ENCODE measurements at places on chromosomes 6 and 20.

- no peak for DNase-seq
Measured at GRCh38 chr6:140271759-140272377, 897.4 kb upstream of the CITED2 start.

DNA sequence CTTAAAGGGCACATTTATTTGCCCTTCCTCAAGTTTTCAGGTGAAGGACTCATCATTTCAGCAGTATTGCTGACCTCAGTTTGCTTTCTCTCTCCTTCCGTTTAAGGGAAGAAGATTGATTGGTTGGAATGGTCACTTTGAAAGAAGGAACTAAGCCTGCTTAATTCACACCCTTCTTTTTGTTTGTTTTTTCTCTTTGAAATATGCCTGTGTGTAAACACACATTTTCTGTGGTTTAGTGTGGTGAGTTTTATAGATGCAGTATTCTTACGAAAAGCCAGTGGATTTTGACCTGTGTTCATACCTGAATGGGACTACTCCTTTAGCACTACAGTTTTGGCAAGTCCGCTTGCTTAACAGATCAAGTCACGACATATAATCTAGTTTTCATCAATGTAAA lies 548.8 kb upstream of the EPHA7 start:
- no peak for DNase-seq

- no peak for DNase-seq
Measured at GRCh38 chr20:21291026-21291425, 12.1 kb upstream of the XRN2 start.

DNA sequence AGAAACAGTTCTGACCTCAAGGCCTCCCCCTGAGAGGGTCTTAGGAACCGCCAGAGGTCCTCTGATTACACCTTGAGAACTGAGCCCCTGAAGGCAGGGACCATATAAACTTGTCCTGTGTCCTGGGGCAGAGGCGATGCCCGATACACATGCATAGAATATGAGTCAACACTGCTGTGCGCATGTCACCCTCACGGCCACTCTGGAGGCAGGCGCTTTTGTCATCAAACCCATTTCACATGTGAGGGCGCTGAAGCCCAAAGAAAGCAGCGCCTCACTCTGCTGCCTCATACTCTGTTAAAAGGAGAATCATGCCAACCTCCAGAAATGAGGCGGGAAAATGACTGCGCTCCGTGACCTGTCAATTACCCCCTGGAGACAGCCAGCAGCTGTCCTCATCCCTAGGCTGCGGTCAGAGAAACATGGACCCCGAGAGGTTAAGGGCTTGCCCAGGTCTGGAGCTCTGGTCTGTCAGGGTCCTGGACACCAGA lies 158.3 kb downstream of the GRM4 start:
- DNase-seq, result no peak

DNA sequence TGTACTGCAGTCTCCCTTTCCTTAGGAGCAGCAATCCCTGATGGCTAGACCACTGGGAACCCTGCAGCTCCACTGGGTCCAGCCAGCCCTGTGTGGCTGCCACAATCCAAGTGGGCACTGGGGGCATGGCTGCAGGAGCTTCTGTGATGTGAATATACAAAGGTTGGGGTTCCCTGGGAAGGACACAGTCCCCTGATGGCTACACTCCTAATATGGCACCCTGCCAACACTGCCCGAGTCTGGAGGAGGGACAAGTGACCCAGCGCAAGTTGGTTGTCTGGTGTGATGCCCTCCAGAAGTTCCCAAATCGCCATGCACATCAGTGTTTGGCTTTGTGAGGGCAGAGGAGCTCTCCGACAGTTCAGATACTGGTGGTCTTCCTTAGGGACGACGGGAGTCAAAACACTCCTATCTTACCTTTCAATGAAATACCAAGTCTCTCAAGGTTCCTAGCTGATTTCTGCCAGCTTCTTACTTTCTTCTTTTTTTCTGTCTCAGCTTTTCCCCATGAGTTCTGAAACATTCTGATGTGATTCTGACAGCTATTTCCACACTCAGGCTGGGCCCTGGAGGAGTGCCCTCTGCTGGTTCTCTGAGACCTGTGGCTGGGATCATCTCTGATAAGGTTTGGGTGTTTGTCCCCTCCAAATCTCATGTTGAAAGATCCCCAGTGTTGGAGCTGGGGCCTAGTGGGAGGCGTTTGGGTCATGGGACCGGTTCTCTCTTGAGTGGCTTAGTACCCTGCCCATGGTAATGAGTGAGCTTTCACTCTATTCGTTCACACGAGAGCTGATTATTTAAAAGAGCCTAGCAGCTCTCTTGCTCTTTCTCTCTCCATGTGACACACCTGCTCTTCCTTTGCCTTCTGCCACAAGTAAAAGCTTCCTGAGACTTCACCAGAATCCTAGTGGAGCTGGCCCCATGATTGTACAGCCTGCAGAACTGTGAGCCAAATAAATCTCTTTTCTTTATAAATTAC lies 15.5 kb upstream of the ZFP57 start:
- no peak for DNase-seq

DNA sequence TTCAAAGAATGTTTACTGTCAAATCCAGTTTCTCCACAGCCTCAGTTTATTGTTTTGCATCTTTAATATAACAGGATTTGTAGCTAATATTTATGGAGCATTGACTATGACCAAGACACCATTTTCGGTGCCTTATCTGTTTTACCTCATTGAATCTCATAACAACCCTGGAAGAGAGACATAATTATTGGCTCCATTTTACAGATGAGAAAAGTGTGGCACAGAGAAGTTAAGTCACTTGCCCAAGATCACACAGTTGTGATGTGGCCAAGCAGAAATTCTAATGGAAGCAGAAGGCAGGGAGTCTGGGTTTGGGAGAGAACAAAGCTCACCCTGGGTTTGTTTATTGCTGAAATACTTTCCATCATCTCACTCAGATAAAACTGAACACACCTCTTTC lies 17.5 kb upstream of the NFATC2 start:
- no peak for DNase-seq

DNA sequence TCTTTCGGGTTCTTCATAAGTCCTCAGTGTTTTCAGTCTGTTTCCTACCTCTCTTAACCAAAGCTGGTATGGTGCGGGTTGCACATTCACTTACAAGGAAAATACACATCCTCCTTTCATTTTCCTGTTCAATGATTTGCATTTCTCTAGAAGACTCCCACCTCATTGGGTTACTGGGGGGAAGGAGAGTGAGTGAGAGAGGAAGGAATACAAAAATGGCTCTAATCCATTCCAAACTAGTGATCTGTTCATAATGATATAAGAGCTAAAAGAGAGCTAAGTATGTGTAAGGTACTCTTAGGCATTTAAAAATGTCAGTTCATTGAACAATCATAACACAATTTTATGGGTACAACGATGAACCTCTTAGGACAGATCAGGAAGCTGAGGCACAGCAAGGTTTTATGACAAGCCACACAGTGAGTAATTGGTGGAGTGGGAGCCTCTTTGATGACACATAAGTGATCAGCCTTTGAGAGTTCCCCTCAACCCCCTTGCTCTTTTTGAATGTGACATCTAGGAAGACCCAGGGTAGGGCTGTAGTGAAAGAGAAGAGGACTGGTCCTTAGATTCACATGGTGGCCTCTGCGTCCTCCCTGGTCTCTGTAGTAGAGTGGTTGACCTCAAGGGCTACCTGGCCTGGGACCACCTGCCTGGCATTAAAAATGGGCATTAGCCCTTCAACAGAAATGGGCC lies 328.4 kb upstream of the SOX4 start:
- no peak for DNase-seq

DNA sequence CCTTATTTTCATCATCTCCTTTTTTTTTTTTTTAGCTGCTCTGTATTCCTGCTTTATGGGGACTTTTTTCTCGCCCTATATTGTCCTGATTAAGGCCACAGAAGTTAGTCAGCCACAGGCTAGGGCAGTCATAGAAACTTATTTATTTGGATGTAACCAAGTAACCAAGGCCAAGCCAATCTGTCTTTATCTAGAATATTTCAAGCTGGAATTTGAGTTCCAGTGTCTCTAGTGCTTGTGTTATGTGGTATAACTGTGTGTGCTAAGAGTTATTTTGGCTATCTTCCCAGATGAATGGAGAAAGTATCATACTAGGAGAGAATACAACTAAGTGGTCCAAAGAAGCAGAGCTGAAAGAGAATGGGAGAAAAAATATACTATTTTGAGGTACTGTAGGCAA lies 751.5 kb downstream of the CBLN4 start:
- no peak for DNase-seq

GRCh38 chr20:51488331-51488730 lies 54.2 kb downstream of the NFATC2 start:
- no peak for DNase-seq

DNA sequence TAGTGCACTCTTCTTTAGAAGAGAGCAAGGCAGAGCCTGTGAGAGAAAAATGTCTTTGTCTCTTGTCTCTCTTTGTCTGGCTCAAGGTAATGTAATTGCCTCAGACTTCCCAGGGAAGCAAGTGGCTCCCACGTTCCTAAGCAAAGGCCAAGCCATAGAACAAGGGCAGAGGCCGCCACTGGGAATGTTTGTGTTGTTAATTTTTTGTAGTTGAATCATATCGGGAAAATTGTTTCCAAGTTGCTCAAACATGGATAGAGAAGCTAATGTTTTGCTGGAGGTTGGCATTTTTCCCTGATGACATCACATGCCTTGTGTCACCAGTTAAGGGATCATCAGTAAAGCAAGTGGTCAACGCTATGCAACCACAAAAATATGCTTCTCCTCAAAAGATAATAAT lies 211.5 kb upstream of the FOXA2 start:
- DNase-seq, result no peak

DNA sequence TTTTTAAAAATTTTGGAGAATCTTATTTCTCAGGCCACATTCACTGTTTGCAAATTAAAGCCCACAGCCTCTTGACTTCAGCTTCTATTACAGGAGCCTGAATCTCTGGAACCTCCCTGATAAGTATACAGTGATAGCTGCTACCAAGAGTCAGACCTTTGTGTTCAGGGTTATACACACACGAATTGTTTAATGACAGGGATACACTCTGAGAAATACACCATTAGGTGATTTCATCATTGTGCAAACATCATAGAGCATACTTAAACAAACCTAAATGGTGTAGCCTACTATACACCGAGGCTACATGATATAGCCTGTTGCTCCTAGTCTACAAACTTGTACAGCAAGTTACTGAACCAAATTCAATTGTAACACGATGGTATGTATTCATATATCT lies 473.9 kb downstream of the PKHD1 start:
- no peak for DNase-seq

GRCh38 chr20:63738687-63739129 lies 868 bp upstream of the SLC2A4RG start:
- DNase-seq, result no peak

DNA sequence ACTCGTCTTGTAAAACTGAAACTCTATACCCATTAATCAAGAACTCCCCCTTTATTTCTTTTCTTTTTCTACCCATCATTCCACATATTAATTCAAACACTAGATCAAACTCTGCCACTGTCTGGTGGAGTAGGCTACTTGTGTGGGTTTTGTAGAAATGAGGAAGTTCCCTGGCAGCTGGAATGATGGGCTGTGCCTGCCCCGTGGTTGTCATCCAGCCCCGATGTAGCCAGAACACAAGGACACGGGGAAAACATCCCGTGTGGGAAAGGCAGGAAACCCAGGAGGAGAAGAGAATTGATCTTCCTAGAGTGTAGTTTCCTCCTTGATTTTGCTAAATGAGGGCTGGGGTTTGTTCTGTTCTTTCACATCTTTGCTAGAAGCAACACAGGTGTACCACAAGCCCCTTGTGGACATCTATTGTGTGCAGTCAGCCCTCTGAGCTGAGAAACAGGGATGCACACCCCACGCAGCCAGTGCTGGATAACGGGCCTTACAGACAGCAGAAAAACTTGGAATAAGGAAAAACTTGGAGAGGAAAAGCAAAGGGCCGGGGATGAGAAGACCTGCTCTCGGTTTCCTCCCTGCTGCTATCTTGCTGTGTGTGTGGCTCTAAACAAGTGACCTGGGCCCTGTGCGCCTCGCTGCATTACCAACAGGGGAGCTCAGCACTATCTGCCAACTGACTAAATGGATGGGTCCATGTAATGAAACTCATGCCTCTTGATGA lies 88.0 kb downstream of the SCML4 start:
- DNase-seq, result no peak

DNA sequence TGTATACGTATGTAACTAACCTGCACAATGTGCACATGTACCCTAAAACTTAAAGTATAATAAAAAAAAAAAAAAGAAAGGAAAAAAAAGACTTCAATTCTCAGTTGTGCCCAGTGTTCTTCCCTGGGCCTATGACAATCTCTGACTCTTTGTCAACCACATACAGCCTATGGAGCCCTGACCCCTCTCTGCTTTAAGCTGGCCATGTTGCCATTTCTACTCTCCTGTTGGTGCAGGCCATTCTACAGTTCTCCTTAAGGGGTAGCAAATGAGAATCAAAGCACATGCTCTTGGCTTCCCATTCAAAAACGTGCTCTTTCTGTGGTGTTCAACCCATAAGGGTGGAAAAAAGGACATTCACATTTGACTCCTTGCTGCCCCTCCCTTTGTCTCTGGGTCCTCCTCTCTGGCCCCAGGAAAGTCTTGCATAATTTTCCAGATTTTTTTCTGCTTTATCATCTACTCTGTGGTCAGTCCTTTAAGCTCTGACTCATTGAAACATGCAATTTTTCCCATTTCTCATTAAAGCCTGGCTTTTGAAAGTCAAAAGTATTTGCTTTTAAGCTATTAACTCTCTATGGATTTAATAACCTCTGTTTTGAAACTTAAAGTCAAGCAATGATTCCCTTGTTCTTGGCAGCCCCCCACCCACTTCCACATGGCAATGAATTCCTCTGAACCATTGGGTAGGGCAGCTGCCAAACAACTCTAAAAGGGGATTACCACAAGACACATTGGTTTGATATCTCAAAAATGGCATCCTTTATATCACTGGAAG lies 208.6 kb upstream of the MCHR2 start:
- no peak for DNase-seq

GRCh38 chr6:154001494-154002285 lies 37.4 kb upstream of the OPRM1 start:
- no peak for DNase-seq

DNA sequence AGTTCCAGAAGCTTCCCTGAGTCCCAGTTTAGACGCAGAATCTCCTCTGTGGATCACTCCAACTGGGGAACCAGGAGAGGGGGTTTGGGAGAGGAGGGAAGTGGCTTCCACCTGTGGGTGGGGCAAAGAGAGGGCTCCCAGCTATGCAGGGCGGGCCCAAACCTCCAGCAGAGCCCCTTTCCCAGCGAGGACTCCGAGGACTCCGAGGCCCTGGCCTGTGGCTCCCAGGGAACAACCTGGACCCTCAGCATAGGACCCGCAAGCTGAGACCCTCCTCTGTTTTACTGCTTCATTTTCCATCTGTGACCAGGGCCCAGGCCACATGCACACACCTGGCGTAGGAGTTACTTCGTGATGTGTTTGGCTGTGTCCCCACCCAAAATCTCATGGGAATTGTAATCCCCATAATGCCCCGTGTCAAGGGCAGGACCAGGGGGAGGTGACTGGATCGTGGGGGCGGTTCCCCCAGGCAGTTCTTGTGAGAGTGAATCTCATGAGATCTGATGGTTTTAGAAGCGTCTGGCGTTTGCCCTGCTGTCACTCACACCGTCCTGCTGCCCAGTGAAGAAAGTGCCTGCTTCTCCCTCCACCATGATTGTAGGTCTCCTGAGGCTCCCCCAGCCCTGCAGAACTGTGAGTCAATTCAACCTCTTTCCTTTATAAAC lies 27.9 kb downstream of the NTSR1 start:
- no peak for DNase-seq

- DNase-seq, result no peak
Measured at GRCh38 chr20:32496811-32497533, 88.2 kb downstream of the NOL4L start.
